Activated CD8-positive, alpha-beta memory T cell treated with anti-CD3 and anti-CD28 coated beads for 4 hours (primary cell): ENCODE measurements at places on chromosomes 1 and 21.
A peak's percentile ranks its signal among the peaks of the same experiment; 100 is the strongest.

GRCh38 chr1:95049935-95050334 is 22.8 kb downstream of the ALG14 start:
- no peak for DNase-seq

DNA sequence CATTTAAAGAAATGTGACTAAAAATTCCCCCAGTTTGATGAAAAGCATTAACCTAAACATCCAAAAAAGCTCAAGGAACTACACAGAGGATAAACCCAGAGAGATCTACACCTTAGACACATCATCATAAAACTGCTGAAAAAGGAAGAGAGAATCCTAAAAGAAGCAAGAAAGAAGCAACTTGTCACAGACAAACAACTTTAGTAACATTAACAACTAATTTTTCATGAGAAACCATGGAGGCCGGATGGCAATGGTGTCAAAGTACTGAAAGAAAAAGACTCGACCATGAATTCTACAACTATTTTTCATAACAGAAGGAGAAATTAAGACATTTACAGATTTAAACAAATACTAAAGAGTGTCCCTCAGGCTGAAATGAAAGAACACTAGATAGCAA is 17.7 kb downstream of the ZNF644 start:
- DNase-seq: no peak

DNA sequence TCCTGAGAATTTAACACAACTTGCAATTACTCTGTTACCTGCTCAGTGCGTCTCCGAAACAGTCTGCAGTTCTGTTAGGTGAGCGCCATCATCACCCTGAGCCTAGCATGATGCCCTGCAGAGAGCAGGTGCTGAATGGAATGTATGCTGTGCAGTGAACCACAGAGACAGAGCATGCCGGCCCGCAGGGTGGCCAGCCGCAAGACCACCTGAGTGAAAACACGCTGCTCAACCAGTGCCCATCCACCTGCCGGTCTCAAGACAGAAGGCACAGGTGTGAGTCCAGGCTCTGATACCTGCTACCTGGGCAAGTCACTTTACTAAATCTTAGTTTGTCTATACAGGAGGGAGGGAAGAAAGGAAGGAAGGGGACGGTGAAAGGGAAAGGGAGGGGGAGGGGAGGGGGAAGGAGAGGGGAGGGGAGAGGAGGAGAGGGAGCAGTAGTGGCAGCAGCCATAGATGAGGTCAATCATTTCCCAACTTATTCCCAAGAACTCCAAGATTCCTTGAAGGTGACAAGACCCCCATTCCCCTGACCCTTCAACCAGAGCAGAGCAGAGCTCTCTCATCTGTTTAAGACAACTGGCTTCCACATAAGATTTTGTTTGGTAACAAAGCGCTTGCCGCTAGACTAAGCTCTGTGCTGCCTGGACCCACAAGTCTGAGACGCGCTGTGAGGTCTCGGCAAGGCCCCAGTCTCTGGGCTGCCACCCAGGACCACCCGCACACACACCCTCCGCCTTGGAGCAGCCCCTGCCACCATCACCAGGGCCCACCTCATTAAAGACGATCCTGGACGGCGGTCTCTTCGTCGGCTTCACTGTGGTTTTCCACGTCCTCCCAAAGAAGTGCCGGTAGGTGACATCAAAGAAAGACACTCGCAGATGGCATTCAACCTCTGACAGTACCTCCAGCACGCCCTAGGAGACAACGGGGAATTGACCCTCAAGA is 14.5 kb downstream of the NPHP4 start:
- no peak for DNase-seq

GRCh38 chr1:204319462-204319861 is 40.3 kb downstream of the PLEKHA6 start:
- DNase-seq: no peak

GRCh38 chr21:38337793-38338192 is 81.0 kb downstream of the KCNJ15 start:
- DNase-seq: no peak

DNA sequence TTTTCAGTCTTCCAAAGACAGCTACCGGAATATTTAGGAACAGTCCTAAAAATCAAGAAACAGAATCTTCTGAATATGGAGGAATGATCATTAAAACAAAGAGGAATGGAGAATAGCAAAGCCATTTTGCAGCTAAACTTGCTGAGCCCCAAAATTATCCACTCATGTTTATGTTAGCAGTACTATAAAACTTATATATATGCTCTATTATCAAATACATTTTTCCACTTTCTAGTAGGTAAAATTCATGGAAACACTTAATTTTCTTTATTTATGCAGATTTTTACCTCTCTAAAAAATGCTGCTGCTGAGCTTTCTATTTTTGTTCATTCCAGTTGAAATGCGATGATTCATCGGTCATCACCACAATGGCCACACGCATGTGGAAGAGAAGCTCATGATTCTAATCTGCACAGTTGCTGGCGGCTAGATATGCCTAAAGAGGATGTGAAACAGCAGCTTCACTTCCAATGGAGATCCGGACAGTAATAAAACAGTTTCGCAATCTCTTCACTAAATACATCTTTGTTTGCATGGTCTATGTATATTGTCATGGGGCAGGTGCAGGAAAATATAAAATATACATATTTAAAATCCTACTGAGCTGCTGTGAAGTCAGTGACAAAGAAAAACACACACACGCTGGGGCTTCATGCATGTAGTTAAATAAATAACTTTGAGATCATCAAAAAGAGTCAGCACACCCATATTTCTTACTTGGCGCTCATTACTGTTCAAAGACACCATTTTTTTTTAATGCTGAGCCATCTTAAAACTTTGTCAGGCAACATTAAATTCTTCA is 292.2 kb downstream of the SMYD3 start:
- no peak for DNase-seq

DNA sequence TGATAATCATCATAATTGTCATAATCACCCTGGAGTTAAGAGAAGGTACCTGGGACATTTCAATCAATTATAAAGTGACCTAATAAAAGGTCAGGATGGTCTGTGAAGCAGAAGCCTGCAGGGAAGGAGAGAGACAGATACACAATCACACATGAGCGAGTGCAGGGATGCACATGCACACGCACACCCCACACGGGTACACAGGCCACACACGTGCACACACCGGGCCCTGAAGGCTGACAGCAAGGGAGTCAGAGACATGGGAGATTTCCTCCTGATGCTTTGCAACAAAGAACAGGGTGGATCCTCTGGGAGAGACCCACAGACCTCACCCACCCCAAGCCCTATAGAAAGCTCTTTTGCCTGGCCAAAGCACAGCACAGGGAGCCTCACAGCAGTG is 82.3 kb upstream of the ZC3H12A start:
- no peak for DNase-seq

GRCh38 chr21:16193496-16194094 is 463.8 kb downstream of the USP25 start:
- no peak for DNase-seq

DNA sequence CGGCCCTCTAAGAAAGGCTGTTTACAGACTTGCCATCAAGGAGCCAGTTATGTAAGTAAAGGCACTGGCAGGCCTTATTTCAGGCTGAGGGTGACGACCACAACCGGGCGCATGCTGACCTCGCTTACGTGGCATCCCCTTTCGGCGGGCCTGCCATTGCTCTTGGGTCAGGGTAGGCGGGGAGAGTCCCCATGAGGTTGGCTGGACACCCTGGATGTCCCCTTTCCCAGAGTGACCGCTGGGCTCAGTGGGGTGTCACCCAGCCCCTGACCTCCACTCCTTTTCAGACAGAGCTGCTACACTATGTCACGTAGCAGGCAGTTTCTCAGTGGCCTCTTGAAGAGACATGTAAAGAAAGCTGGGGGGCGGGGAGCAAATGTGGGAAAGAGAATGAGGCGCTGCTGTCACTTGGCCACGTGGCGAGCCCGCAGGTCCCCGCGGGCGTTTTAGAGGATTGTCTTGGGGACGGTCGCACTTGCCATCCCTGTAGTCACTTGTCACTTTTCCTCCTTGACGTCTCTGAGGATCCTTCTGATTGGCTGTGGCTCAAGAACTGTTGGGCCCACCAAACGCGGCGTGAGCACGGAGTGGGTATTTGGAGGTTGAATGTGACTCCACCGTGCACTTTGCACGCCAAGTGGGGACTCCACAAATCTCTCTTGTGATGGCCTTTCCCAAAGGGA is 42.2 kb downstream of the SLC37A1 start:
- DNase-seq: no peak

GRCh38 chr1:108882837-108883236 is 6.1 kb downstream of the GPSM2 start:
- DNase-seq: no peak

- DNase-seq: no peak
These were observed 6.8 kb downstream of the RGS5 start for GRCh38 chr1:163195728-163196448.

DNA sequence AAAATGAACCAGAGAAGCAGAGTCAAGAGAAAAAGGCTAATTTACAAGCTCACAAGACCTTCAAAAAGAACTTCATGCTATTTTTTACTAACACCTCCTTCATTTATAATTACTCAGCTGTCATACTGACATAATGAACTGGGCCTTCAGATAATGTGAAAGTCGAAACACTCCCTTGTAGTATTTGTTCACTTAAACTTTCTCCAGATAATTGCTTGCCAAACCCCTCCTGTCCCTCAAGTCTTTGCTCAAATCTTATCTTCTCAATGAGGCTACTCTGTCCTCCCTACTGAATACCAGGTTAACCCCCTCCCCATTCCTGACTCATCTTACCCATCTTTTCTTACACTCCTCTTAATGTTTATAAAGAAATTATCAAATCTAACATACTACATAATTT is 11.1 kb upstream of the MAP3K21 start:
- no peak for DNase-seq

- no peak for DNase-seq
These were observed 64.1 kb downstream of the MIS18A start for GRCh38 chr21:32214654-32215305.

GRCh38 chr1:207020709-207021107 is 11.8 kb downstream of the C1orf116 start:
- no peak for DNase-seq

- no peak for DNase-seq
These were observed 53.1 kb downstream of the PHC2 start for GRCh38 chr1:33377756-33378155.

DNA sequence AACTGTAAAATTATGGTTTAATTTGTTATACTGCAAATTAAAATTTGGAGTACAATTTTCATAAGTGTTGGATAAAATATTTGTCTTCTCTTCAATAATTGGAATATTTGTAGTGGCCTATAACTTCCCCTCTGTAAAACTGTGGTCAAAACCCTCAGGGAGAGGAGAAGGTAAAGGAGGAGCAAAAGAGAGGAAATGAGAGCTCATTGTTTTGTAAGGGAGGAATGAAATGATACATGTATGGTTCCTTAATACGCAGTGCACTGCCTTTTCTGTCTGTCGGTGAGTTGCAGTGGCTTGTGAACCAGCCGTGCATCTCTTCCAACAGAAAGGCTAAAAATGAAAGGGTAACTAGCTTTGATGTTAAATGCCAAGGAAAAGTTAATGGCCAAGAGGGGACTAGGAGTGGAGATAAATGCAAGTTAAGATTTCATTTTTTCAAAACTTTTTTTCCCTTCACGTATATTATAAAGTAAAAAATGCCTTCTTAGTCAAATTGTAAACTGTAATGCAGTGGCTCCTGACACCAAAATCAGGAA is 26.4 kb downstream of the LRRC8D start:
- no peak for DNase-seq

GRCh38 chr1:219566951-219567947 is 45.7 kb downstream of the ZC3H11B start:
- DNase-seq: no peak

DNA sequence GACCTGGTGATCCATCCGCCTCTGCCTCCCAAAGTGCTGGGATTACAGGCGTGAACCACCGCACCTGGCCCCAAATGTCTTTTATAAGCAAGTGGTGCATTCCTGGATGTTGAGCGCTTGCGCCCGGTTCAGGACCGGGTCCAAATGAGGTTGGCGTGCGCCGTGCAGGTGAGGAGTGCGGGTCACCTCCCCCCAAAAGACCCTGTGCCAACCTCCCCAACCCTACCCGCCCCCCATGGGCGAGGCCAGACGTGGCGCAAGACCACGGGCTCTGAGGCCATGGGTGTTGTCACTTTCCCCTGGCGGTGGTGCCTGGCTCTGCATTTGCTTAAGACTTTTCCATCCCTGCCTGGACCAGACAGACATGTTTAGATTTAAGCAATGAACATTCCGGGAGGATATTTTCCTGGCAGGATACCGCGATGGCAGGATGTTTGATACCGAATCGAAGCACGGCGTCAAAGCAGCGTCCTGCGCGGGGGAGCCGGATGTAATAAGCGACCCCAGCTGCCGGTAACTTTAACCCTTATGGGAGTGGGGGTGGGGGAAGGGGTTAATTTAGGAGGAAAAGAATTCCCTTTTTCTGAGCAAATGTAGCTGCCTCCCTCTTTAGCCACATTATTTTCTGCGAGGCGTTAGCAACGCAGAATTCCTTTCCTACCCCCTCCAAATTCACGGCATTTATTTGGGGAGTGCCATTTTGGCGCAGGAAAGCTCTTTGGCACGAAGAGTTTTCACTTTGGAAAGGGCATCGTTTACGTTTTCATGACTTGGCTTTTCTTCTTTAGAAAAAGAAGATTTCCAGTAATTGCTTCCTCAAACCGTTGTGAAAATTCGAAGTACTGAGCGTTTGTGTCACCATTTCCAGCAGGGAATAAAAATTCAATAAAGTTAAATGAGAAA is 27.8 kb upstream of the RNF187 start:
- no peak for DNase-seq

- DNase-seq: no peak
These were observed 94.5 kb downstream of the HUNK start for GRCh38 chr21:31967334-31967733.

- no peak for DNase-seq
These were observed 4.2 kb upstream of the C1orf174 start for GRCh38 chr1:3904006-3904842.

GRCh38 chr1:180265201-180265600 is 35.1 kb downstream of the LHX4 start:
- DNase-seq: no peak

DNA sequence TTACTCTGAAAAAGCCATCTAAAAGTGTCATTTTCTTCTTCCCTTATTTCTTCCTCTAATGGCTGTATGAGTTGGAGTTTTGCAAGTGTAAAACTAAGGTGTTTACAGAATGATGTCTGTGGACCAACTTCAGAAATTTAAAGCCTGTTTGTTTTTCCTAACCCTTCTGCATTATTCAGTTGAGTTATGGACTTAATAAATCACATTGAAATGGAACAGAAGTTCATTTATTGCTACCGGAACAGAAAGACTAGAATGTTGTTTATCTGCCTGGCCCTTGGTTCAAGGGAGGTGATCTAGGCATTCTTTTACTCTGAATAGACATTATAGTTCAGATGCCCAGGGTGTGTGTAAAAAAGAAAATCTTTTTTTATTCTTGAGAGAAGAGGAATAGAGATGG is 24.8 kb downstream of the SYT14 start:
- no peak for DNase-seq

- peak; percentile 9 for DNase-seq
These were observed 81.4 kb downstream of the RUNX1 start for GRCh38 chr21:34967509-34968289.

GRCh38 chr1:246219508-246220030 is 287.5 kb downstream of the SMYD3 start:
- no peak for DNase-seq

GRCh38 chr1:206101351-206102045 is 15.7 kb downstream of the AVPR1B start:
- DNase-seq: no peak

- DNase-seq: no peak
These were observed 510.4 kb upstream of the ZP4 start for GRCh38 chr1:238401144-238401543.
